Activated naive CD8-positive, alpha-beta T cell treated with anti-CD3 and anti-CD28 coated beads for 36 hours (primary cell): ENCODE measurements at places on chromosomes 11 and 22.

DNA sequence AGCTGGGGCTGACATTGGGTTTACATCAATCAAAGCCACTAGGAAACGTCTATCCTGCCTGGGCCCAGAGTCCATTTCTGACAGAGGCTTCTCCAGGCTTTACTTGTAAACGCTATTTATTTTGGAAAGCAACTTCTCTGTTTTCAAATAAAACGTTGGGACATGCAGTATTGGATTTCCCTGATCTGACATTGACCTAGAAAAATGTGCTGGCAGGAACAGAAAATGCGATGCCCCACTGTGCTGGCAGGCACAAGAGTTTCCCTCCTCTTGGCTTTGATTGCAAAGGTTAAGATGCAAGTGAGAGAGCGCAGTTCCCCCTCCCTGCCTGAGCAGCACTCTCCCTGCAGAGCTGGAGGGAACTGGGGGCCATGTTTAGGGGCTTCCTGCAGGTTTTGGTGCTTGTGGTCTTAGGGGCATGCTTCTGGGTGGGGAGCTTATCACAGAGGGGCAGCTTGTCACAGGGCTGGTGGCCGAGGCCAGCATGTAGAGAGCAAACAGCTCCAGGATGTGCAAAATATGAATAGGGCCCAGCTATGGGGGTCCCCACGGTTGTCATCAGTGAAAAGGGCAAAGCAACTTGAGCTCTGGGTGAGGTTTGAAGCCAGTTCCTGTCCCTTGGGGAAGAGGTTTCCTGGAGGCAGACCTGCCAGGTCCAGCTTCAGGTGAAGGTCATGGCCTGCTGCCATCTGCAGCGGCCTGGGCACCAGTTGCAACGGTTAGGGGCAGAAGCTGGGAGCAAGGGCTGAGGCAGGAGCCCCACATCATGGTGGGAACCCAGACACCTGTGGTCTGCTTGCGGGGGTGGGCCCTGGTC, 42.3 kb upstream of the DKK3 start:
- DNase-seq: no peak

DNA sequence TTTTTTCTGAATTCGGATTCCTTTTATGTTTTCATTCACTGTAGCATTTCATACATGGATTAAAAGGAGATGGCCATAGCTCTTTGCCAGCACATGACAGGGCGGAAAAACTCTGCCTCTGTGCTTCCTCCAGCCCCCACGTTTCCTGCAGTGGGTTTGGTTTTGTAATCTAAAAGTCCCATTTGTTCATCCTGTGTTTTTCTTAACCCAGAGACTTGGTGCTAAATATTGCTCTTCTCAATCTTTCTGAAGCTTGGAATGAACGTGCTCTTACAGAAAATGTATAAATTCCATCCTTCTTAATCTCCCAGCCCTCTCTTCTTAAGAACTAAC, 89.9 kb downstream of the PPP6R3 start:
- DNase-seq: peak; percentile 31

DNA sequence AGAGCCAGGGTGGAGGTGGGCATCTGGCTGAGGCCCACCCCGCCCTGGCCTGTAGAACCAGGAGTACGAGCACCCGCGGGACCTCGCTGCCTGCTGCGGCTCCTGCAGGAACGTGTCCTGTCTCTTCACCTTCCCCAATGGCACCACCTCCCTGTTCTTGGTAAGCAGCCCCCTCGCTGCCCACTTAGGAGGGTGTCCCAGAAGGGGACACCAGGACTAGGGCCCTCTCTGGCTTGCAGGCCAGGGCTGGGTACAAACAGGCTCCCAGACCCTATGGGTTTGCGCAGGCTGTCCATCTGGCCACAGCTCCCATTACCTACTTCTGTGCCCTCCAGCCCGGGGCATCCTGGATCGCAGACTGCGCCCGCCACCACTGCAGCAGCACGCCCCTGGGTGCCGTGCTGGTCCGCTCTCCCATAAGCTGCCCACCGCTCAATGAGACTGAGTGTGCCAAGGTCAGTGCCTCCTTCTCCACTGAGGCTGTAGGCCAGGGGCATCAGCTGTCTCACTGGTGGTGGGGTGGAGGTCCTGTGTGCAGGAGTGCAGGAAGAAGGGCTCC, 77.5 kb upstream of the MYOD1 start:
- no peak for DNase-seq

- DNase-seq: no peak
Observed at GRCh38 chr11:96197103-96197502, 145.9 kb downstream of the MAML2 start.

- DNase-seq: no peak
Observed at GRCh38 chr11:61628662-61628970, 47.7 kb upstream of the SYT7 start.

- no peak for DNase-seq
Observed at GRCh38 chr11:44780940-44781631, 54.3 kb downstream of the TSPAN18 start.

DNA sequence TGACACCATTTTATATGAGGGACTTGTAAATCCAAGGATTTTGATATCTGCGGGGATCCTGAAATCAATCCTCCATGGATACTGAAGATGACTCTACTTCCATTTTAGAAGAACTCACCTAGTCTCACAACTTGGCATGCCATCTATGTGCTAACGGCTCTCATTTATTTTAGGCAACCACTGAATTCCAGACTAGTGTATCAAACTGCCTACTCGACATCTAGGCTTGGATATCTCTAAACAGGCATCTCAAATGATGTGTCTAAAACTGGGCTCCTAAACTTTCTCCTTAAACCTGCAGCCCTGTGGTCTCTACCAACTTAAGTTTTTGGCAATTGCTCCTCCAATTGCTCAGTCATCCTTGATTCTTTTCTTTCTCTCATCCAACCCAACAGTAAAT, 31.2 kb upstream of the CLNS1A start:
- DNase-seq: no peak

GRCh38 chr11:116042146-116042545, 537.9 kb upstream of the CADM1 start:
- no peak for DNase-seq

DNA sequence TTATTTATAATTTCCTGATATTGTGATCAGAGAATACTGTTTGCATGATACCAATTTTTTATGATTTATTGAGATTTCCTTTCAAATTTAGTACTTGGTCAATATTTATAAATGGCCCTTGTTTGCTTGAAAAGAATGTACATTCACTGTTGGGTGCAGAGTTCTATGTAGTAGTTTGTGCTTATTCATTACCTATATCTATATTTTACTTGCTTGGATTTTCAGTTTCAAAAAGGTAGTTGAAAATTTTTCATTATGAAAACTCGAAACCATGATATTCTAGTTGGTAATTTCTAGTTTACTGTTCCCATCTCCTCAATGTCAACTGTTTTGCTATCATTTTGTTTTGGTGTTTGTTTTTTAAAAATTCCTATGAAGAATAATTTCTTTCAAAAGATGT, 155.7 kb downstream of the AASDHPPT start:
- no peak for DNase-seq

DNA sequence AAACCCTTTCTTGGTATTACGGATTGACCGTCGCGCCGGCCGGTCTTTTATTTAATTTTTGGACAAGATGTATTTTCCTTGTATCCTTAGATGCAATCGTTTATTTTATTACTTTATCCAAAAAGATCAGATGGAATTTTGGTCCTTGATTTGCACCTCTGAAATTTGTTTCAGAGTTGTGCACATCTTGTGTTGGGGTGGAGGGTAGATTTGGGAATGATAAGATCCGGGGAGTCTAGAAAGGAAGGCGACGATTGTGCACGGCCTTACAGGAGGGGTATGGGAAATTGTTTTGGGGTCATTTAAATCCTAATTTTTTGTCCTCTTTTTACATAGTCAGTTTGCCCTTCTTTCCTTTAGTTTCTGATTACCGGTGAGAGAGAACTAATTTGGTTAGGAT, 1.4 kb downstream of the KDM2A start:
- DNase-seq: no peak

GRCh38 chr22:17199003-17199731, 20.1 kb downstream of the ADA2 start:
- DNase-seq: no peak
